LNCaP clone FGC (cell line): ENCODE measurements at places on chromosomes 16 and 17.
A peak's percentile ranks its signal among the peaks of the same experiment; 100 is the strongest.

- no peak for DNase-seq
These were observed 92.0 kb downstream of the CYLD start for GRCh38 chr16:50833929-50834328.

DNA sequence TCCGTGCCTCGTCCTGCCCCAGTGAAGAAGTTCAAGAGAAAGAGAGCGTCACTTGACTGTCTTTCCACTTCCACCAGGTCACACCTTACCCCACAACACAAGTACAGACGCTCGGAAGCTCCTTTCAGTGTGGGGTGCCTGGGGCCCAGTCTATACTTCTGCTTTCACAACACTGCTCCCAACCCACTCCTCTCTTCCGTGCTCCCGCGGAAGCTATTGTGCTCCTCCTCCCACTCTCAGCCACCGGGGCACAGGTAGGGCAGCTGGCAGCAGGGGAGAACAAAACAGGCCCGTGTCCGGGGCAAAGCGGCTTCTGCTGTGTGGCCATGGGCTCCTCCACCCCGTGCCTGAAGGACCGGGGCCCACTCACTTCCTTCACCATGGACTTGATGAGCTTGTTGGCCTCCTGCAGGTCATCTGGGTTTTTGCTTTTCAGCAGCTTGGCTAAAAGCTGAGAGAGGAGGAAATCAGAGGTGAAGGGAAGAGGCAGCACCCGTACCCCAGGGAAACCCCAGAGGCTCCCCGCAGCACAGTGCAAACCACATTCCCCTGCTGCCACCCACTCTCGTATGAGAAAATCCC is 18.9 kb downstream of the GGA3 start:
- no peak for DNase-seq

GRCh38 chr17:17693253-17694168 is 12.3 kb downstream of the RAI1 start:
- peak; percentile 84 for DNase-seq

GRCh38 chr16:704552-705380 is 835 bp downstream of the FBXL16 start:
- no peak for DNase-seq
